DMS 273 treated with DMSO at 0.1 percent for 48 hours (cell line): ENCODE measurements at places on chromosomes 4 and X.

- DNase-seq, result no peak
These were observed 396.9 kb downstream of the GASK1B start for GRCh38 chr4:157775971-157776370.

DNA sequence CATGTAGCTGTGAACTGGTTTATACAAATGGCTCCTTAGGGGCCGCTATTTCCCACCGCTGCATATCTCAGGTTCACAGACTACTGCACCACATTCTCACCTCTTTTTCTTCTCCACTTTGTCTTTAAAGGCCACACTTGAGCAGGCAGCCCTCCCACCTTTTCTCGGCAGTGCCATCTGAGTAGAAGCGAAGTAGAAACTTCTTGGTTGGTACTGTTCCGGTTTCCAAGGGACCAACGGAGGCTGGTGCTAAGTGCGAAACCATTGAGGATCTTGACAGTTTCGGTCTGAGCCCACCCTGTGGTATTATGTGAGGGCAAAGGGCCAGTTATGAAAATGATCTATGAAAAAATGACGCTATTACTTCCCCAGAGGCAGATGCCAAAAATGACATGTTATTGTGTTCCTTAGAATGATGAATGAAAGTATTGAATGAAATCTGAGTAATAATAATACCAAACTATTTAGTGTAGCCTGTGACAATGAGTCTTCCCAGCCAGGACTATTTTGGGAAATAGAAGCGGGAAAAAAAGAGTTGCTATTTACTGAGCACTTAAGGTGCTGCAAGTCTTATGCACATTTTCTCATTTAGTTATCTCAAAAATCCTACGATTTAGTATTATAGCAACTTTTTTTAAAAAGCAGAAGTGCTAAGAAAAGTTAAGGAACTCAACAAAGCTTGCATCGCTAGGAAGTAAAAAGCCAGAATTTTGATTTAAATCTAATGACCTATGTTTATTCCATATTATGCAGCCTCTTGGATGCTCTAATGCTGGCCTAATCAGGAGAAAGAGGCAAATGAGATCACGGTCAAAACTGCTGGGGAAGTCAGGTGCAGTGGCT, 29.6 kb upstream of the CHRNA9 start:
- DNase-seq, result no peak

DNA sequence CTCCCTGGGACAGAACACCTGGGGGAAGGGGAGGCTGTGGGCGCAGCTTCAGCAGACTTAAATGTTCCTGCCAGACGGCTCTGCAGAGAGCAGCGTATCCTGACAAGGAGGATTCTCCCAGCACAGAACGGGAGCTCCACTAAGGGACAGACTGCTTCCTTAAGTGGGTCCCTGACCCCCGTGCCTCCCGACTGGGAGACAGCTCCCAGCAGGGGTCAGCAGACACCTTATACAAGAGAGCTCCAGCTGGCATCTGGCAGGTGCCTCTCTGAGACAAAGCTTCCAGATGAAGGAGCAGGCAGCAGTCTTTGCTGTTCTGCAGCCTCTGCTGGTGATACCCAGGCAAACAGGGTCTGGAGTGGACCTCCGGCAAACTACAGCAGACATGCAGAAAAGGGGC, 44.5 kb upstream of the FAAH2 start:
- no peak for DNase-seq

DNA sequence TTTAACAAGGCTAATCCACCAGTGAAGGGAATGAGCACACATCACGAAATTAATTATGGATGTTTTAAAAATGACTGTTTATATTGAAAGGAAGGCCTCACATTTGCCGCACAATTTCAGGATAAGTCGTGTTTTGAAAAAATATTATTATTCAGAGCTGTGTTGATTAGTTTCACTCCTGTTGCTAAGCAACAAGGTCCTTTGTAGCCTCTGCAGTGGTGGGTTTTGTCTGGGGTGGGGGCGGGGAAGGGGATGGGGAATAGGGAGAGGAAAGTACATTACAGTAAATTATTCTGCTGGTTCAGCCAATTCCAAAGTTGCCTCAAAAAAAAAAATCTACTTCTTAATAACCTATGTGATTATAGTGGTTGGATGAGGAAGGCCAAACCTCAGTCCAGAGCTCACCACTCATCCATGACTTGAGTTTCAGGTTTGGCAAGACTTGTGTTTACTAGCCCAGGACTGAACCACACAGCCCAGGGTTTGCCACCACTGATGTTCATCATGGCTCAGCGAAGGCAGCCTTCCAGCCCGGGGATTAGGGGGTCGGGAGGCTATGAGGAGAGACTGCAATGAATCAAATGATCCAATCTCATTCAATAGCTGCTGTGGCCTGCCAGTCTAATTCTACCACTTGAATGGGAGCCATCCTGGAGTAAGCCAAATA, 162.5 kb upstream of the ATP6AP2 start:
- no peak for DNase-seq

DNA sequence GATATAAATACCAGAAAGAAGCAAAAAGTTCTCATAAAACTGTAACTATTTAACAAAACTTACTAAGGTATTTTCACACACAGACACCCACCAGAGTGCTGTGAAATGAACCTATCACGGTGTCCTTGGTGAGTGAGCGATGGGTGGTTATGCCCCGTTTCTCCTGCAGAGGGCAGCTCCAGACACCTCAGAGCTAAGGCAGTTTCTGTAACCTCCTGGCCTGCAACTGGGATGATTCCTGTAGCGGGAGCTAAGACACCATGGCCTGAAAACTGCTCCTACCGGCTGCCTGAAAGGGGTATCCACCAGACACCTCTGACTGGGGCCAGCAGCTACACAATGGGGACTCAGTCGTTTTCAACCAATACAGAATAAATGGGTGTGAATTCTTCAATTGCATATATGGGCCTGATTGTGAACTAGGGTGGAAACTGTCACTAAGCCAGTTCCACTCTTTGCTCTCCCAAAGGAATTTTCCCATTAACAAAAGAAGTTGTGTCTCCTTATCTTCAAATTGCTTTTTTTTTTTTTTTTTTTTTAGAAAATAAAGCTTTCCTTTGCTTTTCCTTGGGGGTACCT, 2375.8 kb upstream of the TENM3 start:
- DNase-seq, result no peak

DNA sequence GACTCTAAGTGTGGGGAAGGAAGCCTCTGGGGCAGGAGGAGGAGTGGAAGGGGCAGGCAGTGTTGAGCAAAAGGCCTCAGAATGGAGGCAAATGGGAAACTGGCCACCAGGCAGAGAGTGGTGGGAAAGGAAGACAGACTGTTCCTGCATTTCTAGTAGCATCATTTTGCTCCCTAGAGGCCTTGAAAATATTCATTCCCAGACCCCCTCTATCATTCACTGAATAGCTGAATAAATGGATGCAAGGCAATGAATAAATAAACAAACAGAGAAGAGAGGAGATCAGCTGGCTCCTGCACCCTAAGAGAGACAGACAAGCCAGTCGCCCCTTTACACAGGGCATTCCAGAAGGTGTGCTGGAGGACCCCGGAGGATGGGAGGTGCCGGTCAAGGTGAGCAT, 511.9 kb downstream of the BCOR start:
- no peak for DNase-seq

GRCh38 chr4:138226351-138226750, 15.8 kb downstream of the SLC7A11 start:
- DNase-seq, result no peak

DNA sequence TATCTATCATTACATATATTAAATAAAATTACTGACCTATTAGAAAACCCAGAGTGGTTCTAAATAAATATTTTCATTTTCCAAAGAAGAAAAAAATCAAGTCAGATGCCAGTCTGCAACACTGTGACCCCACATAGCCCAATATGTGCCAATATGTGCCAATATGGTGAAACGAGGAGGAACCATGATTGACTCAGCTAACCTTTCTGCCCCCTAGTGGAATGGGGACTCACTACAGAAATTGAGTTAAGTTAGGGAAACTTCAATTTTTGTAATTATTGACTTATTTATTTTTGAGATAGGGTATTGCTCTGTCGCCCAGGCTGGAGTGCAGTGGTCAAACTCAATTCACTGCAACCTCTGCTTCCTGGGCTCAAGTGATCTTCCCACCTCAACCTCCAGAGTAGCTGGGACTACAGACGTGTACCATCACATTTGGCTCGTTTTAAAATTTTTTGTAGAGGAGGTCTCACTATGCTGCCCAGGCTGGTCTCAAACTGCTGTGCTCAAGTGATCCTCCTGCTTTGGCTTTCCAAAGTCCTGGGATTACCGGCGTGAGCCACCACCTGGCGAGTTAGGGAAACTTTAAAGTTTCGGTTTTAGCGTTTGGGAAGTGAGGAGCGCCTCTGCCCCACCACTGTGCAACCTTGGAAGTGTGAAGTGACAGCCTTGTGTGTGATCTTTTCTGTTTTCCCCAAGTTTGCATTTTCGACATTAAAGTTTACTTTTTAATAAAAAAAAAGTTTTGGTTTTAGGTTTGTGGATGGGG, 116.8 kb upstream of the SHISA3 start:
- DNase-seq, result no peak

DNA sequence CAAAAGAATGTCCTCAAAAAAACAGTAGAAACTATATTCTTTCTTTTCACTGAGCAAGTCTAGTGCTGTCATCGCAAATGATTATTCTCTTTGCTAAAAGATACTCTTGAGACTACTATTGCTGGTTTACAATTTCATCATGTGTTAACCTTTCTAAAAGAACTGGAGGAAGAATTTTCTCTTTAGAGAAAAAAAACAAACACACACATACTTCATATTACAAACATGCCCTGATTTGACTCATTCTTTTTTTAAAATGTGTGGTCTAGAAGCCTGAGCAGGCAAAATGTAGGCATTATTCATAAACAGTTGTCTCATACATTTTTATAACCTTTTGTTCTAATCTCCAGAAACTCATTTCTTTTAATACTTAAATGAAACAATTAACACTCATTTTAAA, 60.6 kb upstream of the FAT4 start:
- no peak for DNase-seq

GRCh38 chr4:157838366-157838765, 334.5 kb downstream of the GASK1B start:
- DNase-seq, result no peak

DNA sequence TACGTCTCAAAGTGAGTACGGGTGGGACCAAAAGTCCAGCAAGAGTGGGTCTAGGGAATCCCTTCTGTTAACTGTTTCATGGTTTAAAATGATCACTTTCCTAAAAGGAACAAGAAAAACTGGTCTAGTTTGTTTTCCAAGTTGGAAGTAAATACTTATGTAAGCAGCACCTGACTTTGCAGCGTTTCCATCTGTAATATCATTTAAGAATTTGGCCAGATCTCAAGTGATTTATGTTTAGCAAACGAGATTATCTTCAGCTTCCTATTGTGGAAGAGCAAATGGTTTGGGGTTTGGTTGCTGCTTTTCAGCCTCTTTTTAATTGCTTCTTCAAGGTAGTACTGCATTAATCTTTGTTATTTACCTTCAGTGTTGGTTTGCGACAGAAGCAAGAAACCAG, 50.4 kb downstream of the FHIP1A start:
- DNase-seq, result no peak

- DNase-seq, result no peak
These were observed 97.2 kb upstream of the FRG1 start for GRCh38 chr4:189843413-189844009.

- no peak for DNase-seq
These were observed 51.4 kb downstream of the RAB40A start for GRCh38 chrX:103467887-103468286.
